ENCODE measurements at places on chromosomes 6 and 20.

DNA sequence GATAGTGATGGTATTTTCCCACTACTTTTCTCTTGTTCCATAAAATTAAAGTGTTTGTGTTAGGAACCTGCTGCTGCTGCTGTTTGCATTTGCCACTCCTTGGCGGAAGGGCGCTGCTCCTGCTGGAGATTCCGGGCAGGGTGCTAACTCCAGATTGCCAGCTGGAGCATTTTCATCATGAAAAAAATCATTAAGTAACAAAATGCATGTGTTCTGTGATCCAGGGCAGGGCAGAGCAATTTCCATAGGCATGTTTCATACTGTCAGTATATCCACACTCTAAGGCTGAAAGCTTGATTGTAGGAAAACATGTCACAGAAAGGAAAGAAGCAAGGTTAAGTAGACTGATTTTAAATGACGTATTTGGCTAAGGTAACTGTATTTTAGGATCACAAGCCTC lies 24.0 kb downstream of the PBOV1 start:
- no peak for DNase-seq

GRCh38 chr6:54264581-54265272 lies 43.5 kb upstream of the TINAG start:
- DNase-seq: no peak

GRCh38 chr6:130934848-130935585 lies 107.8 kb downstream of the SMLR1 start:
- DNase-seq: no peak

DNA sequence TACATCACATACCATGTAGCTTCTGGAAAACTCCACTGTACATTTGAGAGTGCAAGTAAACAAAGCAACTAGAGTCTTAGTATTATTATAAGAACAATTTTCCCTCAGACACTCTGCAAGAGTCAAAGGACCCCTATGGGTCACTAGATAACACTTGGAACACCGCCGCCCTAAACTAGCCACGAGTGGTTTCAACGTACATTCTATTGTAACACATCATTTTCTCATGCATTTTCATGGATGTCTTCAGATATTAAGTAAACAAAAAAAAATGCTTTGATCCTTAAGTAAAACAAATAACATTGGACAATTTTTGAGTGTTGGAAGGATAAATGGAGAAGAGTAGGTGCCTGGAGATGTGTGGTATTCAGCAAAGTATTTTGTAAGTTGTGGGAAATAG lies 3.2 kb upstream of the RNF146 start:
- DNase-seq: no peak

GRCh38 chr6:5036269-5036668 lies 32.4 kb upstream of the RPP40 start:
- no peak for DNase-seq
